ENCODE measurements at places on chromosomes 4 and X.

DNA sequence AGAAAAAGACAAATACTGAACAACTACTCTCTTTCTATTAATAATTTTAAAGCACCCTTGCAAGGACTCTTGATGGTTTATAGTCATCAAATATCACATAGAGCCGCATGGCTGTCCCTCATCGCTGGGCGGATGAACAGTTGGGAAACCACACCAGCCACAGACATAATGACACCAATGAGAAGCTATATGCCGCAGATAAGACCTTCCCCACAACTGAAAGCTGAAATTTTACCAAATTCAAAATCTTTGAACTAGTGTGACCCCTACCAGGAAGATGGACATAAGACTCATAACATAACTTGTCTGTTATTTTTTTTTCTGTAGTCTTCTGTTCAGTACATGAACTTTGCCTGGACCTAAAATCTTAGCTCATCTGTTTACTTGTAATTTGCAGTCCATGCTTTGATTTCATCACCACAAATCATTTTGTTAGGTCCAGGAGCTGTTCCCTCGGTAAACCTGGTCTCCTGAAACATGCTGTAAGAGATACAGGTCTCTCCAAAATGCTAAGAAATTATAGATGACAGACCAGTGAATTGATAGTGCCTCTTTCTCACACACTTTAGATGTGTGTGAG, 157.3 kb upstream of the RAPGEF2 start:
- peak; percentile 10 for DNase-seq

GRCh38 chrX:38982370-38982769, 181.1 kb downstream of the MID1IP1 start:
- DNase-seq, result no peak

DNA sequence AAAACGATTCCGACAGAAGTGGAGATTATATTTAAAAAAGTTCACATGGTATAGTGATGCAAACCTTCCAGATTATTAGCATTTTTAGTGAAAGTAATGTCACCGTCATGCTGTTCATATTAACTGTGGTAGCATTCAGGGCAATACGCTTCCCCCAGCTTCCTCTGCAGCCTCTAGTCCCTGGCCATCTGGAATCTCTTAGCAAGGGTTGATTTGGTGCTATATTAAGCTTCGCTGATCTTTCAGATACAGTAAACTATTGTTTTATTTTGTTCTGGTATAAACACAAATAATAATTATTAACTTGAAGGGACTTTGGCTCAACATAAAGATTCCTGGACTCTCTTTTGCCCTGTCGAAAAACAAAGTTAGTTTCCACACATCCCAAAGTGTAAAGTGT, 1080.5 kb upstream of the TENM3 start:
- no peak for DNase-seq

DNA sequence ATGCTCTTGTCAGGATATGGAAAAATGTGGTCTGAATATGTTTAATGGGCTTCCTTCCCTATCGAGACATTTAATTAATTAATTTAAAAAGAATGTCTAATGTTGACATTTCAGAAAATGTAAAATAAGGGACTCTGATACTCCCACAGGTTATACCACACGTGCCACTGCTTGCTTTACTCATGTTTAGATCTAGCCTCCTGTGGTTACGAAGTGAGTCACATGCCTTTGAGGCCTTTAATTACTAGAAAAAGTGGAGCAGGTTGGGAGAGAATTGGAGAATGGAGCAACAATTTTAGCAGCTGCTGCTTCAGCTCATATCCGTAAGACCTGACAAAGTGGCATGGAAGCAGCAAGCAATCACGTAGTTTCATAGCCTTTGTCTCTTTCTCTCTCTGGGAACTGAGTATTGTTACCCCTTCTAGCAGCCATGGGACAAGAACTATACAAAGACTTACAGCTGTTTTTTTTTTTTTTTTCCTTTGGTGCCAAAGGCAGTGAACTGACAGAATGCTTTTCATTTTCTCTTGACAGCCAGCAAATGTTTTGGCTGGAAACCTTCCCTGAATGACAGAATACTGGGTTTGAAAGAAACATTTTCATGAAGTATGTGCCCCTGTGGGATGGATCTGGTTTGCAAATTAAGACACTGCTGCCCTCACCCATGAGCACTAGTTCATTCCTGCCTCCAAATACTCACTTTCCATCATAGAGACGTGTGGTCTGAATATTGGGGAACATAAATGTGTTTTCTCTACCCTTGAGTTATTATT, 355.1 kb upstream of the PABPC5 start:
- DNase-seq, result no peak

DNA sequence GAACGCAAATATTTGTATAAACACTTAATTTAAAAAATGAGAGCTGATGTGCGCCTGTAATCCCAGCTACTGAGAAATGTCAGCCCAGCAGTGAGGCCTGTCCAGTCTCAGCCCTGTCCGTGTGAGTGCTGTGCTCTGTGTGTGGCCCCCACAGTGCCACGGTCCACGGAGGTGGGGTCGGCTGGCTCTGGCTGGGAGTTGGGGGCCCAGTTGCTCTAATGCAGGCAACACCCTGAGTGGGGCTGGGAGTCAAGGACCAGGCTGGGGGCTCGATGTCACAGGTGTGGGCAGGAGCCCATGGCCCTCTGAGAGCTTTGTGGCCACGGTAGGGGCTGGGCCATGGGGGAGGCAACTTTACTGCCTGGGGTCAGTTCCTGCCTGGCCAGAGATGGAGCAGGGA, 12.8 kb downstream of the PCGF3 start:
- no peak for DNase-seq

All from fibroblast of lung (primary cell).